ENCODE measurements at places on chromosomes 3 and 15.

DNA sequence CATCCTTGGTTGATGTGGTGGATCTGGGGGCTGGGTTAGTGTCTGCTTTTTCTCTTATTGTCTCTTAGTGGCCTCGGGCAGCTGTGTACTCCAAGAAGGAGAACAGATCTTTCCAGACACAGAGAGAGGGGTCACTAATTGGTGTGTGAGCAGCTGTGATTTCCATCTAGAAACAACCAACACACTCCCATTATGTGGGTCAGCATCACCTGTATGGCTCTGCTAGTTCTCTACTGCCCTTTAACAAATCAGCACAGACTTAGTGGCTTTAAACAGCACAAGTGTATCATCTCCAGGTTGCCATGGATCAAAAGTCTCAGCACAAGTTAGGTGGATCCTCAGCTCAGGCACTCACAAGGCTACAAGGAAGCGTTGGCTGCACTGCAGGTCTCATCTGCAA, 156.8 kb downstream of the LRTM1 start:
- H3K4me1 ChIP-seq: no peaks in the 10 kb centered on the region
- no peaks in the 10 kb centered on the region for H3K27me3 ChIP-seq
- no peak for DNase-seq
- H3K36me3 ChIP-seq: no peaks in the 10 kb centered on the region
- H3K4me3 ChIP-seq: no peak overlapping the region
- no peak overlapping the region for H3K27ac ChIP-seq

DNA sequence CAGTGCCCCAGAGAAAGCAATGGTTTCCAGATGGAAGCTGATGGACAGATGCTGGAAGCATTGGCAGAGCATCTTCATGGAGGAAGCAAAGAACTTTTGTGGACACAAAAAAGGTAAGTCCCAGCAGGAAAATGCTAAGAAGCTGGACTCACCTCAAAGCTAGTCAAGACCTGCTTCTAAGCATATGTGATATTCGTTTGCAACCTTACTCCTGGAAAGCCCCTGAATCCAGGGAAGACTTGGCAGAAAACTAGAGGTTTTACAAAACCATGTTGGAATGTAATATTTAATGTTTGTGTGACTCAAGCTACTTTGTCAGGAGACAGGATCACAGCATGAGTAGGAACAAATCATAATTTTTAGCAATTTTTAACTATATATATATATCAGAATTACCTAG, 288.2 kb downstream of the BCHE start:
- H3K4me3 ChIP-seq: no peak overlapping the region
- no peaks in the 10 kb centered on the region for H3K27me3 ChIP-seq
- H3K36me3 ChIP-seq: no peaks in the 10 kb centered on the region
- no peak overlapping the region for H3K27ac ChIP-seq
- no peak for DNase-seq

- no peaks in the 10 kb centered on the region for H3K27me3 ChIP-seq
- H3K36me3 ChIP-seq: no peaks in the 10 kb centered on the region
- H3K4me1 ChIP-seq: no peaks in the 10 kb centered on the region
- H3K4me3 ChIP-seq: no peak overlapping the region
- no peak for DNase-seq
Observed at GRCh38 chr3:107384907-107385306, 7.7 kb downstream of the CCDC54 start.

DNA sequence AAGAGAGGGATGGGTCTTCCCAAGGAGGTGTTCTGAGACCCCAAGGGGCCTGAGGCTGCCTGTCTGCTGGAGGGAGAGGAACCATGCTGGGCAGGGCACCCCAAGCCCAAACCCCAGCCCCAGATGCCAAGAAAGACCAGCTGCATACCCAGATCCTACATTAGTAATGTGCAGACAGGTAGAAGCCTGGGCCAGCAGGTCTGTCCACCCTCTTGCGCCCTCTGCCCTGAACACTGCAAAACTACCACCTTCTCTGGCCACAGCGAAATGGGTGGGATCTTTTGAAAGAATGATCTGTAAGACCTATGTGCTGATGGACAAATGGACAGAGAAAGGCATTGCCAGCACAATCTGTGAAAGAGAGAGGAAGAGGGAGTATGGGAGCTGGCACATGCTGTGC, 283.2 kb downstream of the EPHB1 start:
- no peak overlapping the region for H3K27ac ChIP-seq
- no peaks in the 10 kb centered on the region for H3K36me3 ChIP-seq
- no peak overlapping the region for H3K4me3 ChIP-seq
- no peak for DNase-seq
- no peaks in the 10 kb centered on the region for H3K4me1 ChIP-seq
- no peaks in the 10 kb centered on the region for H3K27me3 ChIP-seq

DNA sequence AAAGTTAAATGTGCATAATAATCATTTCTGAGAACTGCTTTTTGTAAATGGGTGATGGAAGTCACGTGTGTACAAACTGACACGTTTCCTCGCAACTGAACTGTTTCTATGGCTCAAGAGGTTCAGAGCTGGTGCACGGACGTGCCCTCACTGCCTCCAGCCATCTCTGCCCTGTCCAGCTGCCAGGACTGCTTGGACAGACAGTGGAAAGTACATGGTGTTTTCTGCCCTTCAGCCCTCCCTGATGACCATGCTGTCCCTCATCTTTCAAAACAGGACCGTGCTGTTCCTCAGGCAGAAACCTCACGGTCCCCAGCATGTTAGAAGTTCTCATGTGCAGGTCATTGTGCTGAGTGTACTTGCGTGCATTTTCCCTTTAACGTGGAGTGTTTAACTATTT, 38.7 kb downstream of the GJD2 start:
- no peak for DNase-seq
- no peak overlapping the region for H3K27ac ChIP-seq
- H3K36me3 ChIP-seq: no peaks in the 10 kb centered on the region
- no peaks in the 10 kb centered on the region for H3K27me3 ChIP-seq
- no peak overlapping the region for H3K4me3 ChIP-seq

DNA sequence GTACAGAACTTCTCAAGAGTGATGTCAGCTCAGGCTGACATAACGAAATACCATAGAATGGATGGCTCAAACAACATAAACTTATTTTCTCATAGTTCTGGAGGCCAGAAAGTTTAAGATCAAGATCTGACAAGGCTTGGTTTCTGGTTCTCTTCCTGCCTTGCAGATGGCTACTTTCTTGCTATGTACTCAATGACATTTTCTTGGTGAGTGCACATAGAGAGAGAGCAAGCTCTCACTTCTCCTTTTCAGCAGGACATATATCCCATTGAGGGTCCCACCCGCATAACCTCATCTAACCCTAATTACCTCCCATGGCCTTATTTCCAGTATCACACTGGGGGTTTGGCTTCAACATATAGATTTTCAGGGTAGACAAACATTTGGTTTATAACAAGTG, 1072.1 kb downstream of the PLOD2 start:
- DNase-seq: no peak
- H3K36me3 ChIP-seq: no peaks in the 10 kb centered on the region
- H3K4me3 ChIP-seq: no peak overlapping the region
- H3K27me3 ChIP-seq: no peaks in the 10 kb centered on the region
- H3K4me1 ChIP-seq: no peaks in the 10 kb centered on the region

DNA sequence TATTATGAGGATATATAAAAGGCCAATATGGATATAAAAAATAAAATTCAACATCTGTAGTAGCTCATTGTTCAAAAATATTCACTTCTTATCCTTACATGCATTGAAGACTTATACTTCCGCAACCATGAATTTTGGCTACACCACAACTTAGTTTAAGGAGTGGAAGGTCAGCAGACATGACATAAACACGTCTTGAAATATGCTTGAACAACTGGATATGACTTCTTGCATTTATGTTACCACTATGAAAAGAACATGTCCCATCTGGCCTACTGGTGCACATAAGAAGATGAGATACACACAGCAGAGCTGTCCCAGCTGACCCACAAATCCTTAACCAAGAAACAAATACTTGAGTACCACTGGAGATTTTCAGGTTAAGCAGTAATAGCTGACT, 52.1 kb downstream of the MYO9A start:
- no peaks in the 10 kb centered on the region for H3K4me1 ChIP-seq
- H3K4me3 ChIP-seq: no peak overlapping the region
- H3K27ac ChIP-seq: no peak overlapping the region
- no peaks in the 10 kb centered on the region for H3K36me3 ChIP-seq

- no peak for DNase-seq
- no peaks in the 10 kb centered on the region for H3K4me1 ChIP-seq
- no peak overlapping the region for H3K4me3 ChIP-seq
- H3K36me3 ChIP-seq: no peaks in the 10 kb centered on the region
- no peaks in the 10 kb centered on the region for H3K27me3 ChIP-seq
- no peak overlapping the region for H3K27ac ChIP-seq
Observed at GRCh38 chr3:50457988-50458387, 45.4 kb downstream of the CACNA2D2 start.

DNA sequence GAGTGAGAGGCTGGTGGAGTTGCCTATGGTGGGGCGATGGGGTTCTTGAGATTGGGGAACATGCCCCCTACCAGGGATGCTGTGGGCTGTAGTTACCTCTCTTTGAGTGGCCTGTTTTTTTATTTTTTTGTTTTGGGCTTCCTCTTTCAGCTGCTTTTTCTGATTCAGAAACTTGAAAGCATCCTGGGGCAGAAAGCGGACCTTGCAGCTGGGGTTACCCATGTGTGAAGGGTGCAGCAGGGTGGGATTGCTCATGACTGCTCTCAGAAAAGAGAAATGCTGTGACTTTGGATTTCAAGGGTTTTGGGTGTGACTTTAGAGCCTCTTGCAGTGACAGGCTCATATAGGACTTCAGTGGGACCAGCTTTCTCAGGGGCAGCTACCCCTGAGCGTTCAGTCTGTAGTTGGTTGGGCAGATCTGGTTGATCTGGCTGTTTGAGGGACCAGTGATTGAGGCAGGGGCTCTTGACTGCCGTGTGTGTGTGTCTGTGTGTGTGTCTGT, 1.8 kb downstream of the LIMD1 start:
- no peaks in the 10 kb centered on the region for H3K36me3 ChIP-seq
- H3K27ac ChIP-seq: no peak overlapping the region
- no peaks in the 10 kb centered on the region for H3K27me3 ChIP-seq

- H3K27me3 ChIP-seq: no peaks in the 10 kb centered on the region
- no peak overlapping the region for H3K4me3 ChIP-seq
- no peak overlapping the region for H3K27ac ChIP-seq
- H3K4me1 ChIP-seq: peaks cover 12% of the 10 kb centered on the region
- DNase-seq: no peak
Observed at GRCh38 chr3:32865383-32865782, 47.6 kb downstream of the TRIM71 start.

DNA sequence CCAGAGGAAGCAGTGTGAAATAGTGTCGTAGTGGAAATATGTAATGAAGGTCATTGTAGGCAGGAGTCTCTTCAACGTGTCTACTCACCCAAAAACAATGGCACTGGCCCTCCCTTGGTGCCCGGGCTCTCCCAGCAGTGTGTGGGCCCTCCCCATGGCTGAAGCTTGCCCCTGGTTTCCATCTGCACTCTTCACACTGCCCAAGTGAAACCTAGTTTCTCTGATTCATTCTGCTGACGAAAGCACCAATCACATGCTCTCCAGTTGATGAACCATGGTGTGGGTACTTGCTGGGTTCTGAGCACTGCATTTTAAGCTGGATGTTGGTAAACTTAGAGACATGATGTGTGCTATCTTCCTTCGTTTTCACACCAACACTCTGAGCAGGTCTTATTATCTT, 61.0 kb upstream of the AGBL1 start:
- no peaks in the 10 kb centered on the region for H3K27me3 ChIP-seq
- no peak overlapping the region for H3K27ac ChIP-seq
- no peak overlapping the region for H3K4me3 ChIP-seq
- no peak for DNase-seq
- H3K36me3 ChIP-seq: no peaks in the 10 kb centered on the region

DNA sequence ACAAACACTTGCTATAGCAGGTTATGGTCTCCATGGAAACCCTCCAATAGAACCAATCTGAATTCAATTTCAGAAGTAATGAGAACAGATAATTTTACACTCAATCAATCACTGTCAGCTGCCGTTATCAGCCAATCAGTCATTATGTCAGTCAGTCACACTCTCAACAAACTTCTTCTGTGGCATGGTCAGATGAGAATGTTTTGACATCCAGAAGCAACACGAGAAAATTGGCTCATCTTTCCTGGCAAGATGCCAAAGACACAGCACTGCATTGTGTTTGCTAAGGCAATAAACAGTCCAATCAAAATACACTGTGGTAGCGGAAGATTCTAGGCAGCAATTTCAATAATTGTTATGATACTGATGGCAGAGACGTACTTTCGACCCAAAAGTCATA, 190.7 kb downstream of the RORA start:
- peaks cover 17% of the 10 kb centered on the region for H3K4me1 ChIP-seq
- no peak for DNase-seq
- no peak overlapping the region for H3K4me3 ChIP-seq
- H3K36me3 ChIP-seq: no peaks in the 10 kb centered on the region
- H3K27ac ChIP-seq: peak overlapping the region; percentile 8

DNA sequence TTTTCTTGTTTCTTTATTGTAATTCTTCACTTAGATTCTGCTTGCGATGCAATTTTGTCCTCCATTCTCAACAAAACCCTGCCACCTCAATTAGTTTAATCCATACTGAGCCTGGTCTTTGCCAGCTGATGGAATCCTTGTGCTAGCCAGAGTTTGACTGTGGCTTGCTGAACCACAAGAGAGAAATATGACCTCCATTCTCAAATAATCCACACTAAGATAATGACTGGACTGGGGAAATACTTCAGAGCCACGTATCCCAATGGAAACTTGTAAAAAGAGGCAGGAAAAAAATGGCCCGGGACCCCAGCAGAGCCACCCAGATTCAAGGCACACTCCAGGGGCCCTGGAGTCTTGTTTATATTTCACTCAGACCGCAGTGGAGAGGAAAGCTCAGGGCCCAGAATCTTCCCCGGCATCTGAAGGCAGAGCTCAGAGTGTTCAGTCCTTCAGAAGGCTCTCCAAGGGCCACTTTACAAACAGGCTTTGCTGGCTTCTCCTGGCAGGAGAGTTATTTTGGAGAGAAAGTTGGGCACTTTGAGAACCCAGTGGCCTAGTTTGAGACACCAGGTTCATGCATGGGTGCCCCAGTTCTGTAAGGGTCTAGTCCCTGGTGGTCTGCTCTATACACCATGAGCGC, 62.7 kb downstream of the SSUH2 start:
- H3K4me3 ChIP-seq: no peak overlapping the region
- no peaks in the 10 kb centered on the region for H3K4me1 ChIP-seq
- DNase-seq: no peak
- H3K27ac ChIP-seq: no peak overlapping the region
- no peaks in the 10 kb centered on the region for H3K27me3 ChIP-seq

DNA sequence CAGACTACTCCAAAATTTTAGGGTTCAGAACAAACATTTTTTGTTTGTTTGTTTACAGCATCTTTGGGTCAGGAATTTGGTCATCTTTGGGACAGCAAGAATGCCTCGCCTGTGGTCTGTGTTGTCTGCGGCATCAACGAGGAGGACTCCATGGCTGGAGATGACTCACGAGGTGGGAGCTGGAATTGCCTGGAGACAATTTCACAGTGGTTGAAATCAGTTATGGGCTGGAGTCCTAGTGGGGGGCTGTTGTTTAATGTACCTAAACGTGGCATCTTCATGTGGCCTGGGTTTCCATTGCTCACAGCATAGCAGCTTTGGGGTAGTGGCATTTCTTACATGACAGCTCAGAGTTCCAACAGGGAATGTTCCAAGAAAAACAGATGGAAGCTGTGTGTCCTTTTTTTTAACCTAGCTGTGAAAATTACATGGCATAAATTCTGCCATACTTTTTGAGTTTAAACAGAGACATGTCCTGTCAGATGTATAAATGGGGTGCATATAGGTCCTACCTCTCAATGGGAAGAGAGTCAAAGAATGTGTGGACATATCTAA, 507.3 kb upstream of the CBLB start:
- H3K27ac ChIP-seq: no peak overlapping the region
- no peaks in the 10 kb centered on the region for H3K27me3 ChIP-seq
- H3K4me1 ChIP-seq: peaks cover 8% of the 10 kb centered on the region
- no peaks in the 10 kb centered on the region for H3K36me3 ChIP-seq
- H3K4me3 ChIP-seq: no peak overlapping the region
- DNase-seq: no peak

All from vagina (tissue), 2 donors.